T-helper 1 cell (primary cell): ENCODE measurements at places on chromosomes 11 and 22.

DNA sequence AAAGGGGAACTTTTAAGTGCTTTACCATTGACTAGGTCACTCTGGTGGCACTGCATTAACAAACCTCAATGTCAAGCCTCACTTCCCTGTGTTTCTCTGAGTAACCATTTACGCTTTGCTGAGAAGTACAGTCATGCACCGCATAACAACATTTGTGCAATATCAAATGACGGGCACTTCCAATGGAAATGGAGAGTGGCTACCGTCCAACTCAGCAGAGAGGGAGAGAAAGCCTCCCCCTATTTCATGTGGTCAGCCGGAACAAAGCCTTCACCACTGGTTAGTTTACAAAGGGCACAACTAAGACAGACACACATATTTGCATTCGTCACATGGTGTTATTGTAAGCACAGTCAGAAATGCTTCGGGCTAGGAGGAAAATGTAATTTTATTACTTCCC is 117.3 kb downstream of the RASSF10 start:
- DNase-seq, result no peak

GRCh38 chr11:115450519-115450918 is 53.7 kb downstream of the CADM1 start:
- no peak for DNase-seq

- no peak for DNase-seq
These were observed 15.7 kb downstream of the ZNF214 start for GRCh38 chr11:7004482-7004881.

- no peak for DNase-seq
These were observed 143.8 kb downstream of the NECTIN1 start for GRCh38 chr11:119585043-119585781.

- DNase-seq, result no peak
These were observed 101.0 kb upstream of the SORL1-AS1 start for GRCh38 chr11:121553806-121554205.

GRCh38 chr11:6357222-6357621 is 33.1 kb upstream of the SMPD1 start:
- DNase-seq, result no peak

- DNase-seq, result no peak
These were observed 2.4 kb upstream of the OR4X2 start for GRCh38 chr11:48242501-48242900.

DNA sequence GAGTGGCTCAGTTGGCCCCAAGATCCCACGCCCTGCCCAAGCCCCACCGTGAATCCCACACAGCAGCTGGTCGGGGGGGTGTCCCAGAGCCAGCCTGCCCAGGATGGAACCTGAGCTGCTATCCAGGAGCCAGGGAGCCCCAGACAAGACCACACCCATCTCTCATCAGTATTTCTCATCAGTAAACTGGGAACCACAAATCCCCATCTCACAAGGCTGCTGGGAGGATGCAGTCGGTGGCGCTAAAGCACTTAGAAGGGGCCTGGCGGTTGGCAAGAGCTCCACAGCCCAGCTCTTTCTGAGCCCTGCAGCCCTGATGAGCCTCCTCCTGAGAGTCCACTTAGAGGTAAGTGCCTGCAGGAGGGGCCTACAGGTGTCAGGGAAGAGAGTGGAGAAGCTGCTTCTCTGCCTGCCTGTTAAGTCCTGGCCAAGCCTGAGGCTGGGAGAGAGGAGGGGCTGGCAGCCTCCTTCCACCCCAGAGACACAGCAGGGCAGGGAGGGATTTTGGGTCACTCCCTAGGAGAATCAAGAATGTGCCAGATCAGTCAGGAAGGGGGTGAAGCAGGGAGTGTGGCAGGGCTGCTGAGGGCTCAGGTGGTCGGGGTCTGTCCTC is 6.1 kb downstream of the FADS3 start:
- DNase-seq, result no peak

DNA sequence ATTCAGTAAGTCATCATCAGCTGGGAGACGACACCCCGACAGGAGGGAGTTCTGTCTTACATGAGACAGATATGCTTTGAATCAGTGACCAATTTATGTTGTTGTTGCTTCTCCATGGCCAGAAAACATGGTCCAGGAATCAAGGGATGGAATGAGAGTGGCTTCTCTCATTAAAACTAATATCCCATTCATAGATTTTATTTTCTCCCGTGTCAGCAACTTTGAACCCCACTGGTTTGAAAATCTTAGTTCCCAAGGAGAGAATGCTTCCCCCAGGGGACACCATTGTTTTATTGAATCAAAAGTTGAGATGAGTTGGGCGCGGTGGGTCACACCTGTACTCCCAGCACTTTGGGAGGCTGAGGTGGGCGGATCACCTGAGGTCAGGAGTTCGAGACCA is 42.8 kb downstream of the RPS6KA4 start:
- no peak for DNase-seq

GRCh38 chr11:8790968-8791367 is 108.4 kb downstream of the RPL27A start:
- DNase-seq, result no peak

DNA sequence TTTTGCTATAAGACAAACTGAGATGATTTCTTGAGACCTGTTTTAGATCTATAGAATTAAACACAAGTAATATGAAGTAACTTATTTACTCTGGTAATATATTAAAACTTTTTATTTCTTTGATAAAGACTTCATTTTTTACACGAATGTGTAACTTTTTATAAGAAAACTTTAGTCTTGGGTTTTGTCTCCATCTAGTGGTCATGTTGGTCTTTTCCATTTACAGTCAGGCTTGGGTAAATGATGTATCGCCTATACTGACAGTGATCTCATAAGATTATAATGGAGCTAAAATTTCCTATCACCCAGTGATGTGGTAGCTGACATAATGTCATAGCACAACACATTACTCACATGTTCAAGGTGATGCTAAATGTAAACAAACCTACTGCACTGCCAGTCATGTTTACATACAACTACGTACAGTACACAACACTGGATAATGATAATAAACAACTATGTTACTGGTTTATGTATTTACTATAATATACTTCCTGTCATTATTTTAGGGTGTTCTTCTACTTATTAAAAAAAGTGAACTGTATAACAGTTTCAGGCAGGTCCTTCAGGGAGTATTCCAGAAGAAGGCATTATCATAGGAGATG is 7.5 kb upstream of the C11orf97 start:
- no peak for DNase-seq

DNA sequence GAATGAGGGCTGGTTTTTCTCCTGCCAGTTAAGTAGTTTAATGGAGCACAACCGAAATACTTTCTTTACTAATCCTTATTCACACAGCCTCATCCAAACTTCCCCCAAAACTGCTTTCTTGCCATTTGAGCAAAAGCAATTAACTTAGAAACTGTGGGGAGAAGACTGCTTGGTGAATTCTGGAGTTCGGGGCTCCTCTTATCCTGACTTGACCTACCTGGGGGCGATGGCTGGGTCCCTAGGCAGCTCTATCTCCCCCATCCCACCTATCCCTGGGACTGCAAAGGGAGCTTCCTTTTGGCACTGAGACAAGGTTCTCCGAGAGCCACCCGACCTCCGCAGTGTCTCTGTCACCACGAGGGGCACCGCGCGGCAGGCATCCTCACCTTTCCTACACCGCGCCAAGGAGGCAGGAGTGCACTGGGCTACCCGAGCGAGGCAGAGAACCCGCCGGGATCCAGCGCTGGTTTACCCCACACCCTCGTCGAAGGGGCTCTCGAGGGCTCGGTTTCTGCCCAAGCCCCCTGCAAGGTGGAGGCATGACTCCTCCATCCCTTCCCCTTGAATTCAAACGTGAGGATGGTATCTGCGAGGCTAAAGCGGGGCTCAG is 759 bp downstream of the DESI1 start:
- DNase-seq, result peak; percentile 9

- DNase-seq, result no peak
These were observed 512 bp downstream of the TOLLIP start for GRCh38 chr11:1308743-1309497.

- DNase-seq, result no peak
These were observed 14.2 kb upstream of the CHORDC1 start for GRCh38 chr11:90237004-90237403.

DNA sequence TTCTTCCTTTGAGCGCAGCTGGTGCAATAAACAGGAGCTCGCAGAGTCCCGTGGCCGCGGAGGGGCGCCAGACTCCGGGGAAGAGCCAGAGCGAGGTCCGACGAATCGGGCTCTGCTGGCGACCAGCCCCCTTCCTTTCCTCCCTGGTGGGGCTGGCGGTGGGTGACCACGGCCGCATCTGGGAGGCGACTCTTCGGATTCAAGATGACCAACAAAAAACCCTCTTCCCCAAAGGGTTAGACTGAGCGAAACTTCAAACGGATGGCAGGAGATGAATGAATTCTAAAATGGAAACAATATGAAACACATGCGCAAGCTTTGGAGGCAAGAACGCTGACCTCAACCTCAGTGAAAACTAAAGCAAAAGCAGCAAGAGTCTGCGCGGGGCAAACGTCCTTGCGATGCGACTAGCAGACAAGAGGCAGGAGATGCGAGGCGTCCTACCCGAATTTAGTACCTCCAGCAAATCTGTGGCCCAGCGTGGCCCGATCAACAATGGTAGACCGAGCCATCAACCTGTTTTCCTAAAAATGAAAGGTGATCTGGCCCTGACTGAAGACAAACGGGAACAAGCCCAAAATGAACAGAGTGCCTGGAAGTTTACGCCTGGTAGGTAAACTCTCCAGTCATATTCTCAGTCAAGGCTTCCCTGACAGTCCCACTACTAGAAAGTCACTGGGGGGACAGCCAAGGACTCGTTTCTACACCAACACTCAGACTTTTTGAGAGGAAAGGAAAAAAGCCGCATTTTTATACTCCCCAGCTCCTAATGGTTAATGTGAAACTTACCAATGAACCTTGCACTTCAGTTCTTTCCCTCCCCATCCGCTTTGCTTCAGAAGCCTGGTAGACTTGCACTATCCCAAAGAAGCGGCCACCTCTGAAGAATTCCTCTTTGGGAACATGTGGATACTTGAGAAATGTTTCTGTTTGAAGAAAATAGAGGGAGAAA is 11.6 kb downstream of the MMP3 start:
- no peak for DNase-seq

GRCh38 chr22:48596111-48596850 is 1231.4 kb downstream of the BRD1 start:
- DNase-seq, result no peak

DNA sequence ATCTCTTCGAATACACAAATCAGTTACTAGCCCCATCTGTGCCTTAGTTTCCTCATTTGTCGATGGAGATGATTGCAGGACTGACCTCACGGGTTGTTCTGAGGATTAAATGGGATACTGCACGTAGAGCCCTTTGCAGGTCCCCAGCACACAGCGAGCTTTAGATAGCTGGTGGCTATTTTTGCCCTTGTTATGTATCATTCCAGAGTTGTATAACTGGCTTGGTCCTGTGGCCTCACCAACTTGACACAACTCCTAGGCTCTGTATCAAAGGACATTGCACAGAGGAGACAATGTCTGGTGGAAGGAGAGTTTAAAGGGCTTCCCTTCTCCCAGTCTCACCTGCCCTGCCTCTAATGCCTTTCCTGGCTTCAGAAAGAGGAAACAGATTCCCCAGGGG is 22.8 kb upstream of the DGAT2 start:
- no peak for DNase-seq

DNA sequence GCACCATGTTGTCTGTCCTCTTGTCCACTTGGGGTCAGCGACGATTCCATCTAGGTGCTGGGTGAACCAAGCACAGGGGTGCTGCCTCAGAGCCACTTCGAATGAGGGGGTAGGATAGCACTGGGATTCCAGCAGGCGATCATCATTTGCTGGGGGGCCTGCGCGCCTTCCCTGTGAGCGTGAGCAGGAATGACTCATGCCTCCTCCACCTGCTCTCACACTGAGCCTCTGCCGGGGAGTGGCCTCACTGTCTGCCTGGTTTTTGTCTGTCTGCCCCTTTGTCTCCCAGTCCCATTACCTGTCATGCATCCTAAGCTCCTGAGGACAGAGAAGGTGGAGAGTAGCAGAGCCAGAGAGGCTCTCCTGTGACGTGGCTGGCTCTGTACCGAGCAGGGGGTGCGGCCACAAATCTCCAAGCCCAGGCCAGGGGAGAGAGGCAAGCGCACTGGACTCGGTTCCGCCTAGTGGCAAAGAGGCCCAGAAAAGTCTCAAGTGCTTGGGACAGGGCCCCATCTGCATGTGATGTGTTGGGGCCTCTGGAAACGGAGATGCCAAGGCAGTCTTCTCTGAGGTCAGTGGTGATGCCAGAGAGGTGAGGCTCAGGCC is 30.8 kb downstream of the RSPH14 start:
- DNase-seq, result no peak

- no peak for DNase-seq
These were observed 626.5 kb upstream of the CHORDC1 start for GRCh38 chr11:90849312-90849711.

- DNase-seq, result no peak
These were observed 18.1 kb upstream of the INCENP start for GRCh38 chr11:62105667-62106191.
